ENCODE measurements at places on chromosomes 6 and 20.

GRCh38 chr20:3406481-3407039, 909 bp downstream of the DNAAF9 start:
- DNase-seq: no peak

- DNase-seq: no peak
These were observed 101.5 kb downstream of the POPDC3 start for GRCh38 chr6:105078386-105078708.

- DNase-seq: no peak
These were observed 3.9 kb upstream of the MRGBP start for GRCh38 chr20:62792182-62792939.

DNA sequence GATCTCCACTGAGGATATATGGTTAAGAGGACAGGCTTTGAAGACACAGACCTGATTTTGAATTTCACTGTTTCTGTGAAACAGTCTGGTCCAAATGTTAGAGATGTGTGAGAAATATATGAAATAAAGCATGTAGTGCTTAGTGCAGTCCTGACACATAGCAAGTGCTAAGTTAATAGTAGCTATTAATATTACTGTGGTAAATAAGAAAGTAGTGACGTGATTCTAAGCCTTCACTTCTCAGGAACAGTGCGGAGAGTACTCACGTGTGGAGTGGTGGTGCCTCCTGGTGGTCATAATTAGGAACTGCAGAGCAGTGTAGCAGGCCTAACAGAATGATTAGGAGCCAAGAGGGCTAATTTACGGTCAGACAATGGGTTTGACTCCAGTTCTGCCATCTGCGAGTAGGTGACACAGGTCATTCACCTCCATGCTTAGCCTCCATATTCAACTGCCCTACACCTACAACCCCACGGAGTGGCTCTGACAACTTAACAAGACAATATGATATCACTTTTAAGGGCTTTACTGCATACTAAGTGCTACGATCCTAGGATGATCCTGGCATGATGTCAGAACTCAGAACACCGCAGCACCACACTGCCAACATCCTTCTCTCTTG, 106.2 kb downstream of the JPH2 start:
- DNase-seq: no peak

- DNase-seq: no peak
These were observed 168.8 kb upstream of the GRIK2 start for GRCh38 chr6:101224751-101225150.

- DNase-seq: no peak
These were observed 66.4 kb downstream of the POPDC3 start for GRCh38 chr6:105113422-105113821.

GRCh38 chr6:154457881-154458284, 52.6 kb downstream of the CNKSR3 start:
- DNase-seq: no peak

DNA sequence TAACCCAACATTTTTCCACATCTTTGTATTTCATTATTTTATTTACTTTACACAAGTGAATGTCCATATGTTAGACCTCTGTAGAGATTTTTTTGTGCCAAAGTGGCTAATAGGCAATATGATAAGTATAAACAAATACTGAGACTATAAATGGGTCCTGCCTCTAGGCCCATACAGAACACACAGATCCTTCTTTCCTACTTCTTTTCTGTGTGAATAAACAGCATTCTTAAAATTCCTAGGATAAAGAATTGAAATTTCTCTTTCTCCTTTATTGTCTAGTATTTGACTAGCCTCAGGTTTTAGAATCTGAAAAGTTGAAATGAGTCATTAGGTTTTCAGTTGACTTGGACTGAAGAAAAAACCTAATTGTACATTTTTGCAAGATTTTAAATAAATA, 46.3 kb upstream of the HS3ST5 start:
- DNase-seq: no peak

GRCh38 chr6:111096246-111096645, 8.9 kb downstream of the SLC16A10 start:
- no peak for DNase-seq

- no peak for DNase-seq
These were observed 64.3 kb upstream of the PAK5 start for GRCh38 chr20:9903048-9903655.

GRCh38 chr20:62580052-62580451, 62.3 kb upstream of the SLCO4A1 start:
- no peak for DNase-seq

GRCh38 chr6:23534351-23534750, 591.7 kb upstream of the NRSN1 start:
- DNase-seq: no peak

- no peak for DNase-seq
These were observed 43.5 kb downstream of the NOL4L start for GRCh38 chr20:32541323-32542258.

DNA sequence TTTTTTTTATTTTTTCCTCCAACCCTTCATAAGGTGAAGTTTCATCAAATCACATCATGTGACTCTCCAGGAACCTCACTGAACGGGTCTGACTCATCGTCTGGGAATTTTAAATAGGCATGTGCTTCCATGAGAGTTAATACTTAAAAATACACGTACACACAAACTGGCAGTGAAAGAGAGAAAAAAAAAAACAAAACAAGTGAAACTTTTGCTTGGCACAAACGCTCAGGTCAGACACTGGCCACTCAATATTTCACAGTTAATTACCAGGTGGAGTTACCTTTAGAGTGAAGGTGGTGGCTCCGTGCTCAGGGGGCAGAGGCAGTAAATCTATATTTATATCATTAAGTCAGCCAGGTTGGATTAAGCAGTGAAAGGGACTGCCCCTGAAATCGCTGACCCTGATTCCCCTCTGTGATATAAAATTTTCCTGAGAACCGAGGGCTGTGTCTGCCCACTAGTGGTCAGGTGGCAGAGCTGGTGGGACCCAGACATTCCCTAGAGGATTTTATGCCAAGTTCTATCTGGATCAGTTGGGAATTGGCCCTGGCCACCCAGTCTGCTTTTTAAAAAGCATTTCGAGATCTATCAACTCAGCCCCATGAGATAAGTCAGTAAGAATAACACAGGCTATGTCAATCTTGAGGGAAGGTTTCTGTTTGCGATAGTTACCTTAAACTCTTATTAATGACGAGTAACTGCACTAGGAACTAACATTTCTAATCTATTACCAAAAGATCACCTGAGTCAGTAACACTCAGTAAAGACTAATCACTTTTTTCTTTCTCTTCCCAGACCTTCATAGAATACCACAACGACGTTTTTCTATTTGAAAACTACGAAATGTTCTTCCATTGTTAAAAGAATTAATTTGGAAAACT, 259.1 kb downstream of the HDGFL1 start:
- DNase-seq: no peak

DNA sequence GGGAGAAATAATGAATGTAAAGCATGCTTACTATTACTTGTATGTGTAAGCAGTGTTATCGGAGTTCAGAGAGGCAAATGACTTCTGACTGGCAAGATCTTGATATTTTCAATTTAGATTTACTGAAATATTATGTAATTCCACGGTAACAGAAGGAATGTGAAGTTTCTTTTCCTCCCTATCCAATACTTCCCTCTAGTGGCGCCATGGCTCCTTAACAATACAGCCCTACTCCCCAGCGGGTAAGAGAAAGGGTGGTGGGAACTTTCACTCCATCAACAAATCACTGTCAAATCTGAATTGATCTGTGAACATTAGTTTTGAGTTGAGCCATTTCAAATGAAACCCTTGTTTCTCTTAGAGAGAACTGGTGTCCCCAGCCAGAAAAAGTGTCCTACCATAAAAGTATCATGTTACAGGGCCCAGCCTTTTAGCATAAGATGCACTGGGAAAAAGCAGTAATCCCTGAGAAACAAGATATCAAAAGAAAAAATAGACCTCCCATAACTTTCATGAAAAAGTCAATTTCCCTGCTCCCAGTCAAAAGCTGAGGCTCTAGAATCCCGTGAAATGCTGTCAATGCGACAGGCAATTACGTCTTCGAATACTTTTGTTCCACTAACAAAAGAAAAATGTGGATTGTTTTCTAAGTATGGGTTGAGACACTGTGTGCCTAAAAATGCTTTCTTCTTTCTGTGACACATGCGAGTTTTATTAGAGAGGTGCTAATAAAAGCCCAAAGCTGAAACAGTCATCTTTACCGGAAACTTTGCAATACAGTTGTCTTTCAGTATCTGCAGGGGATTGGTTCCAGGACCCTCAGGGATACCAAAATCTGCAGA, 12.9 kb downstream of the COX7A2 start:
- DNase-seq: no peak

DNA sequence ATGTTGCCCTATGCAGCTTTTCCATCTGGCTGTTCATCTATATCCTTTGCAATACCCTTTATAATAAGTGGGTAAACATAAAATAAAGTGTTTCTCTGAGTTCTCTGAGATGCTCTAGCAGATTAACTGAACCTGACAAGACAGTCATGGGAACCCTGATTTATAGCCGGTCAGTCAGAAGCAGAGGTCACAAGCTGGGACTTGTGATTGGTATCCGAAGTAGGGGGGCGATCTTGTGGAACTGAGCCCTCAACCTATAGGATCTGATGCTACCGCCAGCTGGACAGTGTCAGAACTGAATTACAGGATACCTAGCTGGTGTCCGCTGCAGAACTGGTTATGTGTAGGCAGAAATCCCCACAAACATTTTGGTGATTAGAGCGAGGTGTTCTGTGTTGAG, 39.0 kb downstream of the SLC17A5 start:
- DNase-seq: no peak

- DNase-seq: no peak
These were observed 3.4 kb upstream of the KCNG1 start for GRCh38 chr20:51026269-51026668.

DNA sequence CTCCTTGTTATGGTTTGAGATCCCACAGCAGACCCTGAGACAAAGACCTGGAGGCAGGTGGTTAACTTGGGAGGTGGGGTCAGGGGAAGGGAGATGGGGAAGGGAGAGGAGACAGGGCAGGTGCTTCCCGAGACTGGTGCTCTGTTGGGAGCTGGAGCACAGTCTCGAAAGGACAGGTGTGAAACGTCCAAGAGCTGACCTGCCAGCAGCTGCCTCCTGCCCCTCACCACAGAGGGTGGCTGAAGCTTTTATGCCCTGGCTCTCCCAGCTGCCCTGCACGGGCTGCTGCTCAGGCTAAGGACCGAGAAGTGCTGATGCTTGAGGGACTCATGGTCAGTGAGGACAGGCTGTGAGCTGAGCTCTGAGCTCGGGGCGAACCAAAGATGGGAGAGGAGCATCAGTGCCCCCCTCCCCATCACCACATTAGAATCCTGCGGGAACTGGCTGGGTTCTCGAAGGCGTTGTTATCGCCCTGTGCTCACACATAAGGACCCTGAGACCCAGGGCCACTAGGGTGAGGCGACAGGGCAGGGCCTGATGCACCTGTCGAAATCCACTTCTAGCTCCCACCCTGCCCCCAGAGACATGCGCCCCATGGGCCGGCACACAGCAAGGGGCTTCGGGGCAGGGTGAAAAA, 25.3 kb upstream of the CD93 start:
- DNase-seq: no peak

All from esophagus squamous epithelium (tissue), 5 donors.